Esophagus squamous epithelium (tissue), 5 donors: ENCODE measurements at places on chromosomes 13 and 19.

DNA sequence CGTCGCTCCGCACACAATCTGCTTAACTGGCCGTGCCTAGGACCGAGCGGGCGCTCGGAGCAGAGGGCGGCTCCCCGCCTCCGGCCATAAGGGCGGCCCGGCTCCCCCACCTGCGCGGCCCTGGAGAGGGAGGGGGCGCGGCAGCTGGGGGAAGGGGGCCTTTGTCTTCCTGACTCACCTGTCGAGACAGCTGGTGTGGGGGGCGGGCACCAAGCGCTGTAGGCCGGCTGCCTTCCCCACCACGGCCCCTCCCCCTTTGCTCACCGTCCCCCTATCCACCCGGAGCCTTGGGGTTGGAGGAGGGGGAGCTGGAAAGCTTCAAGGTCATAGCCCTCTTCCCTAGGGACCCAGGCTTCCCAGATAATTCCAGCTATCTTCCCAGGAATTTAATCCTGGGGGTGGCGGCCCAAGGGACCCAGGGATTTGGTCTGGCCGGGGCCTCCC lies 1.2 kb downstream of the VASP start:
- no peak for DNase-seq

GRCh38 chr13:113917594-113918371 lies 53.9 kb upstream of the GAS6 start:
- DNase-seq: no peak

DNA sequence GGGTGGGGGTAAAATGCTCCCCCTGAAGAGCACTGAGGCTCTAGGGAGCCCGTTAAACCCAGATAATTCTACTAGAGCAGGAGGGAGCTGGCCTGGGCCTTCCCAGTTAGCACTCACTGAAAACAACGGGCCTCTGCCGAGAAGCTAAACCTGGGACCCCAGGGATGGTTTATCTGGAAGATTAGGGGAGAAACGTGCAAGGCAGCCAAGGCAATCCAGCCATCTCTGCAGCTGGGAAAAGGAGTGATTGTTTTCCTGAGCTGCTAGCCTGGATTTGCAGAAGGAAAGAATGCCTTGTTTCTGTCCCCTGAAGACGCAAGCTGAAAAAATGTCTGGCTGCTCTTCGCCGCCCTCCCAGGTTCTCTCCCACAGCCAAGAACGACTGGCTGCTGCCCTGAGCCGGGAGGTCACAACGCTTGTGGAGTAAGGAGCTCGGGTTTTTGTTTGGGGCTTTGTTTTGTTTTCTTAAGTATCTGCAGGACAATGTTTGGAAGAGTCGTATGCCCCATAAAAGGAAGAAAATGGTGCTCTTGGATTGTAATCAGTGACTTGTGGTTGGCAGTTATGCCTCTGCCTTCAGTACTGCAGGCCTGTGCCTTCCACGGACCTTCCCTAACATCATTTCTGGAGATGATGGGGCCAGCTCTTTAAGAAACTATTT lies 31.5 kb downstream of the COL4A2 start:
- DNase-seq: no peak

- no peak for DNase-seq
Observed at GRCh38 chr13:39982745-39983144, 327.3 kb downstream of the COG6 start.

GRCh38 chr13:112938680-112939079 lies 30.3 kb upstream of the MCF2L start:
- no peak for DNase-seq

DNA sequence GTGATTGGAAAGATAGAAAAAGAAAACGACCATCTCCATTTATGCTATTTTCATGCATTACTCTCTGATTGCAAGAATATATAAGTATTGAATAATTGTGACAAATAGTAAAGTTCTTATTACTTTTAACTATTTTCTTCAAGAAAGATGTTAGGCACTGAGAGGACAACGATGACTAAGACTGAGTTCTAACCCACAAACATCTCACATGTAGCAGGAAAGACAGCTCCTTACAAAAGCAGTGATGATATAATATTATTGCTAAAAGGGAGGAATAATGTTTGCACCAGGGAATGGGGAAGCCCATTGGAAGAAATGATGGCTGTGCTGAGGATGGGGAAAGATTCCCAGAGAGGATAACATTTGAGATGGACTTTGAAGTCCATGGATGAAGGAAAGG lies 22.6 kb downstream of the RXFP2 start:
- DNase-seq: no peak

GRCh38 chr19:8041531-8041931 lies 11.0 kb upstream of the CCL25 start:
- no peak for DNase-seq

DNA sequence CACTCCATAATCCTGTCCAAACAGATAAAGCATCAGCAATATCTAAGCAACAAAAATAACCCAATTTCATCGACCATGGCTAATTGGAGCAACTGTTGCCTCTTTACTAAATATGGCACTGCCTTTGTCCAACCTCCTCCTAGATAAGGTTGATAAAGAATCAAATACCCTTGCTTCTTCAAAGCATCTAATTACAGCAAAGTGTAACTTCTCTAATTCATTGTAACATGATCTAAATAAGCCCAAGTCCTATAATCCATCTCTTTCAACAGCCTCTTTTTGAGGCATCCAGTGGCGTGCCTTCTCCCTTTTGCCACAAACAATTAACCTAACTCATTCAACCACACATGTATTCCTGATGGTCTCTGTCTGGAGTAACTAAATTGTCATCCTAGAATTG lies 81.7 kb upstream of the KLHL1 start:
- no peak for DNase-seq

- DNase-seq: no peak
Observed at GRCh38 chr19:1512671-1513498, at the start of gene ADAMTSL5. Gene ADAMTSL5 (minus strand): TSS chr19:1513019. CDS start chr19:1510943, 2,076 bp downstream.

- no peak for DNase-seq
Observed at GRCh38 chr13:36981156-36981743, 17.9 kb downstream of the ALG5 start.

GRCh38 chr19:29524912-29525831 lies 622 bp upstream of the VSTM2B start:
- no peak for DNase-seq

GRCh38 chr19:36418287-36419001 lies at the start of gene ZFP82:
Gene ZFP82 (minus strand): TSS chr19:36418644. CDS start chr19:36409789, 8,855 bp downstream.
- peak; percentile 7 for DNase-seq

- DNase-seq: no peak
Observed at GRCh38 chr19:40337594-40337993, 10.6 kb downstream of the C19orf47 start.
